Femur (tissue), 1 donor: ENCODE measurements at places on chromosomes 5 and 9.
A peak's percentile ranks its signal among the peaks of the same experiment; 100 is the strongest.

- no peak for DNase-seq
Observed at GRCh38 chr5:39759701-39760100, 334.9 kb upstream of the DAB2 start.

GRCh38 chr9:137788561-137789294 lies 88.9 kb upstream of the CACNA1B start:
- DNase-seq = no peak

GRCh38 chr5:124554746-124555578 lies 191.5 kb downstream of the ZNF608 start:
- no peak for DNase-seq

- peak; percentile 41 for DNase-seq
Observed at GRCh38 chr5:128537221-128537999, 635 bp downstream of the FBN2 start.

DNA sequence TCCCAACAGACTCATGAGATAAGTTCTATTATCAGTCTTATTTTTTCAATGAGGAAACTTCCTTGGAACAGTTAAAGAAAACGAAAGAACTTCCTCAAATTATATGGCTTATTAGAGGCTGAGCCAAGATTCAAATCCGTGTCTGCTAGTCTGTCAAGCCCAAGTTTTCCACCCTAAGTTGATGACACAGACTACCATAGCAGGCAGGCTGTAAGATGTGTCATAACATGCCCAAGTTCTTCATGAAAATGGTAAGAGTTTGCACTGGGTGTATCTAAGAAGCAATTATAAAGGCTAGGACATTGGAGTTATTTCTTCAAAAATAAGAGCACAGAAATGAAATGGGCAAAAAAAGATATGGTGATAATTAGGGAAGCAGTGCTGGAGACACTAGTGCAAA lies 634.5 kb downstream of the BRINP1 start:
- no peak for DNase-seq

GRCh38 chr9:37905131-37905505 lies 1.2 kb upstream of the SLC25A51 start:
- no peak for DNase-seq

GRCh38 chr5:67431191-67431590 lies 234.6 kb upstream of the CD180 start:
- no peak for DNase-seq

DNA sequence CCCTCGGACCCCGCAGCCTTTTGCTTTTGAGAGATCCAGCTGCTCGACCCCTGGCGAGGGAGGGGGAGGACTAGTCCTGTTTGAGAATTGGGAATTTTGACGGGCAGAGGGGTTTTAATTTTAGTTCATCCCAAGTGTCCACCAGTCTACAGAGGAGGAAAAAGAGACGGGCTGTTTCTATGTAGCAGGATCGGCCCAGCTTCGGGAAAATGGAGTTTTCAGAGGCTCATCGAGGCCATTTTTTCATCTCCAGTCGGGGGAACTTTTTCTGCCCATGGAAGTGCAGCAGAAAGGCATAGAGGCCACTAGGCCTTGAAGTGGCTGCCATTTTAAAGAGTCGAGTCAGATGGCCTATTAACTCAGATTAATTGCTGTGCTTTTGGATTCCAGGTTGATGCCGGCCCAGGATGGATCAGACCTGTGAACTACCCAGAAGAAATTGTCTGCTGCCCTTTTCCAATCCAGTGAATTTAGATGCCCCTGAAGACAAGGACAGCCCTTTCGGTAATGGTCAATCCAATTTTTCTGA lies 1.2 kb downstream of the NSD1 start:
- no peak for DNase-seq

DNA sequence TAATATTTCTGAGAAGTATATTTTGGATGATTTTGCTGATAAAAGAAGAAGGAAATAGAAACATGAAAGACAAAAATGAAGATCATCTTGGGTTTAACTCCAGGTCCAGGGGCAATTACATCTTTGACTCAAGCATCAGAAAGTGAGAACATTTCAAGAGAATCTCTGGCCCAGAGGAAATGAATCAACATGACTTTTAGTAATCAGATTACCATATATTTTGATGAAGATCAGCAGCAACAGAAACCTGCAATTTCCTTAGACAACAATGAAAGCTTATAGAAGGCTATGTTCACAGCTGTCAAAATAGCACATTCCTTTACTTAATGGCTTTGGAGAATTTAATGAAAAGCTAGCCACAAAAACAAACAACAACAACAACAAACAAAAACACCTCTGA lies 638.1 kb downstream of the EFNA5 start:
- DNase-seq = no peak

DNA sequence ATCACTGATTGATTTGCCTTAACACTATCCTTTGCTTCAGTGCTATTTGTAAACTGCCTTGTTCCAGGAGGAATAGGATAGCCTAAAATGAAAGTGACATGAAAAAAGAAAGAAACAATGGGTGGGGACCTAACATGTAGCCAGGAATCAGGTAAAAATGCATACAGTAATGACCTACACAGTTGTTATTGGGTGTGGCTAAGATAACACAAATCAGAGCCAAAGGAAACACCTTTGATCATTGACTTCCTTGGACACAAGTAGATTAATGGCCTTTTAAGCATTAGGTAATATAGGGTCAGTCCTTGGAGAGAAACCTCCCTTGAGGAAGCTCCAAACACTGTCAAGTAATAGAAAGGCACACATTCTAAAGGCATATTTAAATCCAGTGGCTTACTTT lies 220.4 kb downstream of the TRPM3 start:
- no peak for DNase-seq

GRCh38 chr5:17151686-17152085 lies 65.7 kb upstream of the BASP1 start:
- no peak for DNase-seq

- no peak for DNase-seq
Observed at GRCh38 chr5:53253421-53253871, 143.9 kb upstream of the MOCS2 start.

GRCh38 chr9:71268871-71269635 lies 147.6 kb upstream of the TRPM3 start:
- DNase-seq = no peak

DNA sequence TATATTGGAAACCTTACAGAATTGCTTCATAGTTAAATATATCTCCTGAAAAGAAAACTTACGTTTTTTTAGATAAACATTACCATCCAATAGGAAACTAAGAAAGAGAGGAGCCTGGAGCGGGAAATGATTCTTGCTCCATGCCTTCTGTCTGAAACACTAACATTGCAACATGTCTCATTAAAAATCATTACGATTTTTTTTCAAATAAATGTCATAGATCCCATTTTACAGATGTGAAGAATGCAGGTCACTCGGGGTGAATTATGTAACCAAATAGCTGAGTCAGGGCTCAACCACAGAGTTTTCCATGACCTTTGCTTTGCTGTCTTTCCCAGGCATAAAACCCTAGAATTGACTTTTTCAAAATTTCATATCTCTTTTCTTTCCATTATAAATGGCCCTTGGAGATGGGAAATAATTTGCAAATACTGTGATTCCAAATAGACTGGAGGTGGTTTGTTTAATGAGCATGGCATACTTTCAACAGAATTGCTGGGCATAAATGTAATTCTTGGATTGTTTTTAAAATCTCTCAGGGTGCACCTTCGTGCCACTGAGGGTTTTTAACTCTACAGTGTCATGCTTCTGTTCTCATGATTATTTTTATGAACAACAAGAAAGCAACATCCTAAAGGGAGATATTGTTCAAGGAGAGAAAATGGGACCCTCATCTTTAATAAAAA lies 302.8 kb downstream of the EBF1 start:
- DNase-seq = no peak
